Nephron progenitor cell (in vitro differentiated cells): ENCODE measurements at places on chromosomes 6 and 20.

GRCh38 chr6:142760152-142760551 lies 184.8 kb downstream of the HIVEP2 start:
- no peak for DNase-seq

DNA sequence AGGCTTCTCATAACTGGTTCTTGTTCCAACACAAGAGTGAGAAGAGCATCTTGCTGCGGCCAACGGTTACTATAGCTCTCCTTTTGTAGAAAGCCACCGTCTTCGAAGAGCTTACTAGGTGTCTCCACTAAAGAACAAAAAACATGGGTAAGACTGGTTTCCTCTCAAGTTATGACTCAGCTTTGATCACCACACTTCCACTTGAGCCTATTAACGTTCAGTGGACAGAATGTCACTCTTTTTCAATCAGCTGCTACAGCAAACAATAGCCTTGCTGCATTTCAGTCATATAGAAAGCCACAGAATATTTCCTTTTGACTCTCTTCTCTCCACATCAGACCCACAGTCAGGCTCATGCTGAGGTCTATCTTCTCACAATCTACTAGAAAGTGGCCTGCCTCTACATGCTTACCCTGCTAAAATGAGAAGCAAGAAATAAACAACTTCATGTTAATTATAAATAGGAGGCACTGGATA lies 243.5 kb upstream of the PREP start:
- DNase-seq = no peak

DNA sequence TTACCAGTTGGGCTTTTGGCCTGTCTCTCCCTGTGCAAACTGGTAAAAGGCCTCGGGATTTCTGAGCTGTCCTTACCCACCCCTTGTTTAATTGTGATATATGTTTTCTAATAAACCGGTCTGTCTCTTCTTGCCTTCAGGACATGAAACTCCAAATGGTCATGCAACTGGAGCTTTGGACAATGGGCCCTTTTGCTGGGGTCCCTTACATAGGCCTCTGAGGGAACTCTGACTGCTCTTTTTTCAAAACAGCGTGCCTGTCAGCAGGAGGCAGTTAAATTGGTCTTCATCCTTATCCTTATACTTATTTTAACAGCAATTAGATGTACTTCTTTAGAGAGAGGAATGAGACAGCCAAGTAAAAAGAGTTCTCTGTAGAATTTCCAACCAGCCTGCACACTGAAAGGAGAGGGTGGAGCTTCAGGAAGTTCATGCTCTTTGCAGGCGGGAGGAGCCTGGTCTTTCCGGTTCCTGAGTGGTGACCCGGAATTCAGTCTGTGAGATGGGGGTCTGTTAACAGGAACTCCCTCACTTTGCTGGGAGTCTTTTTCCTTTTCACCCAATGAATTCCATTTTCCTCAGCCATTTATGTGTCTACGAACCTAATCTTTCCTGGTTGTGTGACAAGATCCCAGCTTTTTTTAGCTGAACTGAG lies 299.6 kb upstream of the GJE1 start:
- no peak for DNase-seq

GRCh38 chr6:5599127-5599526 lies 337.8 kb downstream of the FARS2 start:
- no peak for DNase-seq

DNA sequence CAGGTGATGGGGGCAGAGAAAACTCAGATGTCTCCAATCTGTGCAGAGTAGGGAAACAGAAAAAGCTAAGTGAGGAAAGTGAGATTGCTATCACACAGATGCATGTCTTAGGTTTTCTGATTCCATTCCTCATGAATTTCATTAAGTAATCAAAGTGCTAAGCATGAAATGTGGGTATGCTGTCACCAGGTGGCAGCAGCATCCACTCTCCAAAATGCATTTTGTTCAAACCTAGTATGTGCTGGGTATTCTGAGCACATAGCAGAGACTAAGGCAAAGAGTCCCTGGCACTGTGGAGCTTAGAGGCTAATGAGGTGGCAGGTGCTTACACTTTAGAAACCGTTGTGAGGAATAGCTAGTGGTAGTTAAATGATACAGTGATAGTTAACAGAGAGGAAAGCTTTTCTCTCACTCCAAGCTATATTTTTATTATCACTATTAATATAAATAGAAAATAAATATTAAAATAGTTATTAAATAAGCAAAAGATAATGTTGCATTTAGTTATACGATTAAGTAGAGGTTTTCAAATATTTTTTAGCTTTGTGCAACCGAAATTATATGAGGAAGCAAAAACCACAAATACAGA lies 179.5 kb downstream of the CDH26 start:
- DNase-seq = peak; percentile 15

GRCh38 chr6:152323376-152323775 lies 313.8 kb downstream of the SYNE1 start:
- DNase-seq = no peak

DNA sequence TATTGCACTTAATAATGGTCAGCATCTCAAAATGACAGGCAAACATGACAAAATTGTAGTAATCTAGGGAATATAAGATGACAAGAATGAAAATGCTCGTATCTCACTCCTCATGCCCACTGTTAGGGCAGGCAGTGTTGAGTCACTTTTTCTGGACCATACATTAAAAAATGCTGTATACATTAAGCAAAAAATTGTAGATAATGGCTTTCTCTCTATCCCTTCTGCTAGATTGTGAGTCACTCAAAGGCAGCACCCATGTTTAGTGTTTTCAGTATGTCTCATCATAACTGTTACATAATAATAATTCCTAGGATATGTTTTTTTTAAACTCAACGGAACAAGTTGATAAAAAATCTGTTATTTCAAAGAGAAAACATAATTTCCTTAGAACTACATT lies 199.3 kb downstream of the TENT5A start:
- no peak for DNase-seq

GRCh38 chr6:138555421-138555988 lies 56.2 kb upstream of the NHSL1 start:
- DNase-seq = no peak

DNA sequence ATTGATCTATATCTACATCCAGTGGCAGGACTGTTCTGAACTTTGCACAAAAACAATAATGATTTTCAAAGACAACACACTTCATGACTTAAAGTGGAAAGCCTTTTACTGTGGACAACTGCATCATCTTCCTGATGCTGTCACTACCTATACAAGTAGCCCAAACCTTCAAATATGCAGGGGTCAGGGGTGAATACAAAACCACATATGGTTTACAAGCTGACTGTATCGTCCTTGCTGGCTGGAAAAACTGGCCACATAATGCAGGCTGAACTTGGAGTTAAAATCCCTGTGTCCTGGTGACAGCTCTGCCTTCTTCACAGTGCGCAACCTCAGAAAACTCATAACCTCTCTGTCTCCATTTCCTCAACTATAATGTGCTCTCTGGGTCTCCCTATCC lies 128.9 kb downstream of the GMDS start:
- no peak for DNase-seq

- DNase-seq = no peak
These were observed 291.4 kb downstream of the ADGB start for GRCh38 chr6:146890172-146890571.

- no peak for DNase-seq
These were observed 119.7 kb downstream of the ADGRB3 start for GRCh38 chr6:68754681-68755213.

DNA sequence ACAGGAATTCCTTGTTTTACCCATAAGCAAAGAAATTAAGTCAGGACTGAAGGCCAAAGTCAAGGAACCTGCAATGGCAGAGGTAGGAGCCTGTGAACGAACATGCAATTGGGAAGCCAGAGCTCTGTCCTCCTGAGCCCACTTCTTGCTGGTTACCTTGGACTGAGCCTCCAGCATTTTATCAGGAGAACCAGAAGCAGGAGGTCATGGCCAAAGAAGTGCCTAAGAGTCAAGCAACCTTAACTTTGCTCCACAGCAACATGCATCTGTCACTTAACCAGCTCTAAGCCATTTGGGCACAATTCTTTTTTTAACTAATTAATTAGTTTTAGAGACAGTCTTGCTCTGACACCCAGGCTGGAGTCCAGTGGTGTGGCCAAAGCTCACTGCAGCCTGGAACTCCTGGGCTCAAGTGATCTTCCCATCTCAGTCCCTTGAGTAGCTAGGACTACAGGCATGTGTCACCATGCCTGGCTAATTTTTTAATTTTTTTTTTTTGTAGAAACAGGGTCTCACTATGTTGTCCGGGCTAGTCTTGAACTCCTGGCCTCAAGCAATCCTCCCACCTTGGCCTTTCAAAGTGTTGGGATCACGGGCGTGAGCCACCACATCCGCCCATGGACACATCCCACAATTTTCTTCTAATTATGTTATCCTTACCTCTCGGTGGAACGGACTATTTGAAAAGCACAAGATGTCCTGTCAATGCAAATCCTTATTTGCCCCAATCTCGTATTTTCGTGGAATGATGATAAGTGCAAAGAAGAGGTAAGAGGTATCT lies 334.2 kb downstream of the CD83 start:
- DNase-seq = no peak

- no peak for DNase-seq
These were observed 5.2 kb downstream of the SDC4 start for GRCh38 chr20:45342855-45343531.

DNA sequence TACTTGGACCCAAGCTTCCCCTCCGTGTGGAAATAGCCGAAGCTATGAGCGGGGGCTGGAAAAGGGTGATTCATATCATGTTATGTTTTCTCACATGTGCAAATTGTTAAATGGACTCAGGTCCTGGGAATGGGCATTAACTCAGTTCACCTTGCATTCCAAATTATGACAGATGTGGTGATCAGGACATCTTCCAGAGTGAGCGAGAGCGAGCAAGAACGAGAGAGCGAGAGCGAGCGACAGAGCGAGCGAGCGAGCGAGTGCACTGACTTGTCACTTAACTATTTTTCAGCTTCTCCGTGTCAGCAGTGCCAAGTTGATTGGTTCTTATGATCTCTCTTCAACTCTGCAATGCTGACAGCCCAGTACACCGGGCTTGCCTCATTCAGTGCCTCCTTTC lies 437.4 kb upstream of the NRSN1 start:
- DNase-seq = no peak

- DNase-seq = no peak
These were observed at the start of gene TRIM10 for GRCh38 chr6:30160785-30161531. Gene TRIM10 (minus strand): TSS chr6:30161211. CDS start chr6:30160858, 353 bp downstream.

DNA sequence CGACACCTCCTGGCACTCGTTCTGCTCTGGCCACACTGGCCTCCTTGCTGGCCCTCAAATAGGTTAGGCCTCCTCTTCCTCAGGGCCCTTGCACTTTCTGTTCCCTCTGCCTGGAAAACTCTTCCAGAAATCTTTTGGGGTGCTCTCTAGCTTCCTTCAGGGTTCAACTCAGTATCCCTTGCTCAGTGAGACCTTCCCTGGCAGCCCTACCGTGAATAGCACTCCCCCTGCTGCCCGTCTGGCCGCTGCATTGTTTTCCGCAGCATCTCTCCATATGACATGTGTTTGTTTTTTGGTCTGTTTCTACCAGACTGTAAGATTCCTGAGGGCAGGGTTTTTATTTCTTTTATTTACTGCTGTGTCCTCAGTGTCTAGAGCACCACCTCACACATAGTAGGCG lies 6.7 kb downstream of the DDX27 start:
- DNase-seq = no peak

DNA sequence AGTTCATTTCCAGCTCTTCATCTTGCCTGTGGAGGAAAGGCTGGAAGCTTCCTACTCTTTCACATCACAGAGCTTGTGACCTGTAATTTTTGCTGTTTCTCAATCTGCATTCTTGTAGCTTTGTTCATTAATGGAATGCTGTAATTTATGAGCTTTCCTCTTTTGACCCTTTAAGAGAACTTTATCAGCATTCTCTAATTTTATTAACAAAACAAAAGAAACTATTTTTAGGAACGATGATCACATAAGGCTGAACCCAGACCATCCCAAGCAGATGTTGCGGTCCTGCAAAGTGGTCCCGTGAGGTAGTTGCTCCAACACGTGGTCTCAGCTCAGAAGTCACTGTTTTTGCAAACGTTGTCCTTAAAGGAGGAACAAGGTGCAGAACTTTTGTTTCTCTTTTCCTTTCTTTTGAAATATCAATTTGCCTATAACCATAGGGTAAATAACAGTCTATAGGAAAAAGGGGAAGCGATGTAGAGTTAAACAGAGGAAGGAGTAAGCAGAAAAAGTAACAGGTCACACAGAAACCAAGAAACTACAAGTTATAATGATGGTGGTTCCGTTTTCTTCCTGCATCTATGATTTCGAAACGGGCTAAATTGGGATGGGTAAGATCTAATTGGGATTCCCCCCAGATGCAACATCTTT lies 121.3 kb upstream of the PHACTR1 start:
- DNase-seq = no peak

DNA sequence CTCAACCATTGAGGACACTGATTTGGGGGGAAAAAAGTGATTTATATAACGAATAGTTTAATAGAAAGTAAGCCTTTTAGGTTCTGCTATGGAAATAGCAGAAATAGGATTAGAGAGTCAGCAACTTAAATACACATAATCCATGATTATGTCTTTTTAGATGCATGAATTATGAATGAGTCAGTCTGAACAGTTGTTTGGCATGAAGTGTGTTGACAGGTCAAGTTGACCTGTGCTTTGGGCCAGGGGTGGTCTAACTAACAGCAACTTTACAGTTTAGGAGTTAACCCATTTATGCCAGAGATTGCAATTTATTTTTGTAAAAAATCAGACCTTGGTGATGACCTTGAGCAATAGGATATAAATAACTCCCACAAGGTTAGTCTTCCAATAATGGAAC lies 191.3 kb downstream of the MTFR2 start:
- DNase-seq = no peak

- no peak for DNase-seq
These were observed 67.7 kb upstream of the PLEKHG1 start for GRCh38 chr6:150531957-150532356.

GRCh38 chr20:23349338-23350195 lies 1.0 kb upstream of the NXT1 start:
- DNase-seq = peak; percentile 26

DNA sequence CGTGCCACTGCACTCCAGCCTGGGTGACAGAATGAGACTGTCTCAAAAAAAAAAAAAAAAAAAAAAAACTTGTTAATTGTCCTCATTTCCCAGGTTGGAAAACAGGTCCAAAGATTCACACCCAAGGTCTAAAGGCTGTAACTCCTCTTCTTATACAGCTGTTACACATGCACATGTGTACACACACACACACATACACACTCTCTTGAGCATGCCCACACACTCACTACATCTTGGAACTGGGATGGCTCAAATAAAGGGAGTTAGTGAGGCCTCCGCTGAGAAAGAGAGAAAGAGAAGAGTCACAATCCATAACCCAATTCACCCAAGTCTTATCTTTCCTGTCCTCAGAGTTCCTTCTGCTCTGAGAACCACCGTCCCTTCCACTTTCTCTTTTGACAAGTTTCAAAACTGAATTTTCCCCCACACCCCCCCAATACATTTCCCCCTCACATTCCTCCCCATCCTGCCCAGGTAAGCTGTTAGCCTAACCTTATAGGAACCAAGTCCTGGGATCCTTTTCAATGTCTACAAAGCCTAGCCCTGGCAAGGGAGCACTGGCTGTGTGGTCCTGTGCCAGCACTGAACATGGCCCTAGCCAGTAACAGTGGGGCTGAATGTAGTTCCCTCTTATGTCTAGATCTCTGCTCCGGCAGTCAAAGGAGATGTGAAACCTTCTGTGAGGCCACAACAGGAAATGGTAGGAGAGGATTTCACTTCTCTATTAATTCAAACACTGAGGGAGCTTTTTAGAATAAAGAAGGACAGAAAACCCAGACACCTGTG lies 3.2 kb upstream of the HLA-DMB start:
- no peak for DNase-seq

- DNase-seq = peak; percentile 36
These were observed 356.3 kb upstream of the HSF2 start for GRCh38 chr6:122042960-122043735.
